Activated T-helper 1 cell treated with anti-CD3 and anti-CD28 coated beads, Interleukin-2, amount 50 U/mL, for 16 hours (primary cell): ENCODE measurements at places on chromosomes 16 and 17.
A peak's percentile ranks its signal among the peaks of the same experiment; 100 is the strongest.

DNA sequence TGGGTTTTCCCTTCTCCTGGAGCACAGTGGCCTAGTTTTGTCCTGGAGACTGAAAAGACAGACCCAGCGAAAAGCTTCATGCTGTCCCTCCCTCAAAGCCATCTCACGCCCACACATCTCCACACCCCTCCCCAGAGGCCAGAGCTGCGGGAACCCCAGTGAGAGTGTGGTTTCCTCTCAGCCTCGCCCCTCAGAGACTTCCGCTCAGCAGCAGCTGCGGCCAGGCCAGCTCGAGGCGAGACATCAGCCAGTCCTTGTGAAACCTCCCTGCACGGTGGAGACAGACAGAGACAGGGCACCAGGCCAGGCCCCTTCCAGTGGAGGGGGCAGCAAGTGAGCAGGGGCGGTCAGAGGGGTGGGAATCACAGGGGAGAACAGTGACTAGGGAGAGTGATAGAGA is 77.0 kb upstream of the TNRC6C start:
- DNase-seq: peak; percentile 47

GRCh38 chr17:61908292-61909037 is 19.3 kb downstream of the INTS2 start:
- DNase-seq: no peak

- no peak for DNase-seq
Observed at GRCh38 chr17:77476931-77477805, 336.4 kb downstream of the SEC14L1 start.

GRCh38 chr16:66690106-66690847 is 6.3 kb downstream of the CMTM4 start:
- DNase-seq: no peak

GRCh38 chr17:37098910-37099664 is 150.3 kb downstream of the AATF start:
- no peak for DNase-seq

GRCh38 chr17:76252040-76252954 is 12.0 kb upstream of the RNF157 start:
- DNase-seq: no peak

GRCh38 chr16:595942-596735 is 6.3 kb downstream of the RAB40C start:
- no peak for DNase-seq

- no peak for DNase-seq
Observed at GRCh38 chr16:11250786-11251524, 5.0 kb downstream of the SOCS1 start.

DNA sequence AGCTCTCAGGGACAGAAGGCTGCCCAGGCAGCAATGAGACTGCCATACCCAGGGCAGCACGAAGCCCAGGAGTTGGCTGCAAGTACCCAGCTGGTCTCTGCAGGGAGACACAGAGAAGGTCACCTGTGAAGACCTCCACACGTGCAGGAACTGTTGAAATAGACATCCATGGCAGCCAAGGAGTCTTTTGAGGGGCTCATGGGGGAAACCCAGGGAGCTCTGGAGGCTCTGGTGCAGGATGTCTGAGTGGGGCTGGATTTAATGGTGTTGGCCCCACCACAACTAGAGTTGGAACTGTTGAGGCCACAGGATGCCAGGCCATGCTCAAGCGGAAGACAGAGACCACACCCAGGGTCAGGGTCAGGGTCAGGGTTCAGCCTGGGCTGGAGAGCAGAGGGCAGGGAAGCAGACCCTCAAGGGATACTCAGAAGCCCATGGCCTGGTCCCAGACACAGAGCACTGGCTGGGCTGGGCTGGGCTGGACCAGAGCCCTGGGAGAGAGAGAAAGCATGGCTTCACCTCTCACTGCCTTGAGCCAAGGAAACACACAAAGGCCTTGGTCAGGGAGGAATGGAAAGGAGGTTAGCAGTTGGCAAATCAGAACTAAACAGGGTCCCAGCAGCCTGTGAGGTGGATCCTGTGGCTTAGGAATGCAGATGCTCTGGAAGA is 21.4 kb downstream of the PITPNM3 start:
- no peak for DNase-seq

GRCh38 chr17:2056206-2057174 is 1.6 kb downstream of the HIC1 start:
- DNase-seq: no peak

DNA sequence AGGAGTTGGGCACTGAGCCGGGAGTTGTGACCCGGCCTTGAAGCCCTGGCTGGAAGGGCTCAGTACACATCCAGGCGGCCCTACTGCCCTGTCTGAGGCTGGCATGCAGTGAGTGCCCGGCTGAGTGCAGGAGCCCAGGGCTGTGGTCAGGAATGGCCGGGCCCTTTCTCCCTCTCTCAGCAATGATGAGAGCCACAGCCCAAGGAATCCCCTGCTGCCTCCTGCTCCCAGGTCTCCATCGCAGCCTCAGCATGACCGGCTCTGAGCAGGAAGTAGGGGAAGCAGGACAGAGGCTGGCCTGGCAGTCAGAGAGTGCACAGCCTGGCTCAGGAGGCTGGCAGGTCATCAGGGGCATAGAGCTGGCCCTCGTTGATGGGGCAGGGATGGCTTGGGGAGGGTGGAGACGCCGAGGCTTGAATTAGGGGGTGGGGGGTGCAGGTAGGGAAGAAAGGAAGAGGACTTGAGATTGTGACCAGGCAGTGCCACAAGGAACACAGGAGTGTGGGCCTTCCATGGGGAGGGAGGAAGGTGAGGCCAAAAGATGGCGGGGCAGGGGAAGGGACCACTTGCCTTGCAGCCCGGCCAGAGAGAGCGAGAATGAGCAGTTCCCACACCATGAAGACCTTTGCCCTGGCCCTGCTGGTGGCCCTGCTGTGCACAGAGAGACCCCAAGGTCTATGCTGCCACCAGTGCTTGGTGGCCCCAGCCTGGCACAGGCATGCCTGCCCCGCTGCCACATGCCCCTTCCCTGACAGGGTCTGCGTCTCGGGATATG is 32.1 kb upstream of the KRT17 start:
- DNase-seq: no peak

GRCh38 chr17:79948945-79949655 is 86.6 kb downstream of the TBC1D16 start:
- DNase-seq: no peak

- DNase-seq: no peak
Observed at GRCh38 chr16:81427219-81427618, 17.4 kb upstream of the CMIP start.
